CD4-positive, alpha-beta T cell treated with Interleukin-6 for 4 hours (primary cell): ENCODE measurements at places on chromosomes 3 and 15.

- peak; percentile 85 for DNase-seq
Measured at GRCh38 chr3:71010726-71011455, 572.6 kb downstream of the FOXP1 start.

GRCh38 chr15:80396096-80396495 lies 8.1 kb upstream of the ARNT2 start:
- DNase-seq: no peak

DNA sequence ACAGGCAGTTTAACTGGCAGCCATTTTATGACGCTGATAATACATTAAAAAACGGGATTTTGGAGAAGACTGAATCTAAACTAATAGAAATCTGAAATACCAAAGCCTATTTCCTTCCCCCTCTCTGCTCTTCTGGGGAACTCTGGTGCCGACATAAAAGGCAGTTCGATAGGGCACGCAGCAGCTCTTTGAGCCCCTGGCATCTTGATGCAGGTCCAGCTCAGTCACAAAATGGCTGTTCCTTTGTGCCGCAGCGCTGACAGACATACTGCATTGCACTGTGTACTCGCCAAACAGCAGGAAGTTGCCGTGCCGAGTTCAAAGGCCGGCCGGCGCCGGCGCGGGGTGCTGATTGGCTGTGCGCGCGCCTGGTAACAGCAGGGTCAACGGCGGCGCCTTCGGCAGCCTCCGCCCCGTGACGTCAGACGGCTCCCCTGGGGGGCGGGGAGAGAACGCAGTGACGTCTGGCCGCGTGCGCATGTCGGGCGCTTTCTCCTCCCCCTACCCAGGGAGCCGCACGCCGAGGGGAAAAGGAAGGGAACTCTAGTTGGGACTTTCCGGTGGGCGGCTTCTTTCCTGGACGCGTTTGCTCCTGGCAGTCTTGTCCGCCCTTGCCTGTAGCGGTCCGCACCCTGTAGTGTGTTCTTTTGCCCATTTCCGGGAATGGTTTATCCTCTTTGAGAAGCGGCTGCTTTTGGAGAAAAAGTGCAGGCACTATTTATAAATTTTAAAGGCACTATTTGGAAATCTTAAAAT lies 4.0 kb downstream of the CHD2 start:
- DNase-seq: peak; percentile 98

- DNase-seq: no peak
Measured at GRCh38 chr15:53251996-53252395, 461.9 kb upstream of the ONECUT1 start.

GRCh38 chr15:54289590-54290136 lies 311.4 kb downstream of the UNC13C start:
- no peak for DNase-seq

DNA sequence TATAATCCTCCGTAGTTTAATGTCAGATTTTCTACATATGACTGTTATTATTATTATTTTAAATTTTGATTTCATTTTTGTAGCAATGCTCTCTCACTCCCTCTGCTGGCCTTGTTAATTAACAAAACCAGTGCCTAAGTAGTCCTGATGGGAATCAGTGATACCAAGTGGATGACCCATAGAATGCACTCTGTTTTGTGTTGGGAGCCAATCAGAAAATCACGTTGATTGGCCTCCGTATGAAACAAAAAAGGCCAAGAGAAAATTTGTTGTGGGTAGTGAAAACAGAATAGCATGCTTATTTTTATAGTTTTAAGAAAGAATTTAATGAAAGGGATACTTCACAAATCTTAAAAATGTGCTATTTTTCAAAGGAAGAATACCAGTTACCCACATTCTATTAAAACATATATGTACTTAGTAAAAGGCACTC lies 34.4 kb upstream of the MEIS2 start:
- DNase-seq: no peak

DNA sequence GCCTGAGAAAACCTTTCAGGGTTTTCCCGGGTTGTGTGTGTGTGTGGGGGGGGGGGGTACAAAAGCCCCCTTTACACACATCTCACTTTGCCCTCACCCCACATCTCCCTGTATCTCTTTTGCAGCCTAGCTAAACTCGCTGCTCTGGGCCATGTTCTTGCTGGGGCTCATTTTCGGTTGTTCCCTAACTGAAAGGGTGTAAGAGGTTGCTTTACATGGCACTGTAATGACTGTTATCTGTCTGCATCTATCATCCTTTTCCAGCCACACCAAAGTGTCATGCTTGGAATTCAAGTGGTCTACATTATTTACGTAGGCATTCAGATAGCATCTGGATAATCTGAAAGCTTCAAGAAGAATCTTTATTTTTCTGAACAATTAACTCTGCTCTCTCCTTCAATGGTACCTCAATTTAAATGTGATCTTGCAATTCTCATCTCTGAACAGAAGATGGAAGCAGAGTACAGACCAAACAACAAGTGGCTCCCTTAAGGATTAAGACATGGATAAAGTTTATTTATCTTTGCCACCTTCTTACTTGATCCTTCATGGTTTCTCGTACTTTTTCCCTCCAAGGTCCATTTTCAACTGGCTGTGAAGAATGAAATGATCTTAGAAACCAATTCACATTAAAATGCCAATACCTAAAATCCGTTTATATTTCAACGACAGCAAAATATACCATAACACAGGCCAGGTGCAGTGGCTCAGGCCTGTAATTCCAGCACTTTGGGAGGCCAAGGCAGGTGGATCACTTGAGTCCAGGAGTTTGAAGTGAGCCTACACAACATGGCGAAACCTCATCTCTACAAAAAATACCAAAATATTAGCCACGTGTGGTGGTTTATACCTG lies 34.9 kb downstream of the DCLK3 start:
- DNase-seq: no peak

DNA sequence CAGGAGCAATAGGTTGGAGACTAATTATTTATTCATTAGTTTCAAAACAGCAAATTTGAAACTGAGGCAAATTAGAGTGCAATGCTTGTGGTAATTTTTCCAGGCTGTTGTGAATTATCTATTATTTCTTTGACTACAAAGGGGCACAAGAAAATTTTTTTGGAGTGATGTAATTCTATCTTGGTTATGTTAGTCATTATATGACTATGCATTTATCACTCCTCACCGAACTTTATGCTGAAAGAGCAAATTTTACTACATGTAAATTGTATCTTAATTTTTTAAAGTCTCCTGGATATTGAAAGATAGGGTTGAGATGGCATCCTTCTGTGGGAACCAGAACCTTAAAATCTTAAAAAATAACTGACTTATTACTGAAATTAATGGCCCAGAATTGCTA lies 320.0 kb upstream of the ROBO1 start:
- no peak for DNase-seq

DNA sequence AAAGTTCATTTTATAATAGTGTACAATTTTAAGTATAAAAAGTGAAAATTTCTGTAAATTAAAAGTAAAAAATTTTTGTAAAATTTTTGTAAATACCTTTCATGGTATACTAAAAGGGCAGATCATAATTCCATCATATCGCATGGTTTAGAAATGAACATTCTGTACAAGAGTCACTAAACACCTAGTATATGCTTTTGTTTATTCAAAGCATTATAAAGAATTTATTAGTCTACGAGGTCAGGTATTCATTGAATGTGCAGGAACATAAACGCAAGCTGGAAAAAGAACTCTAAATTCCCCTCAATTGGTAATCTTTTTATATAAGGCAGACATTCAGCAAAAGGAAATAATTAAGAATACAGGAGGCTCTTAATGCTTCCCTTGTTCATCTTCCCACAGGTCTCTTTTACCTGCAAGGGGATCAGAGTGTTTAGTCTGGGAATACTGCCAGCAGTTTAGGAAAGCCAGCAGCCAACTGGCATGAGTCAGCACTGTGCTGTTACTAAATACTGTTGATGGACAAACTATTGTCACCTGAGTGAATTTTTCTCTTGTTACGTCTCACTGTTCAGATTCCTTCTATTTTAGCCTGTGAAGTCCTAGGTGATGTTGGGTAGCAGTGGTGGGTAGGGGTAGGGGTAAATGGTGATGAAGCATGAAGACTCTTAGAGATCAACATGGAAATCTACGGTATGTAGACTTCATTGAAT lies 70.1 kb downstream of the UQCC5 start:
- DNase-seq: no peak

GRCh38 chr3:183434992-183435391 lies 6.6 kb upstream of the MCF2L2 start:
- no peak for DNase-seq

DNA sequence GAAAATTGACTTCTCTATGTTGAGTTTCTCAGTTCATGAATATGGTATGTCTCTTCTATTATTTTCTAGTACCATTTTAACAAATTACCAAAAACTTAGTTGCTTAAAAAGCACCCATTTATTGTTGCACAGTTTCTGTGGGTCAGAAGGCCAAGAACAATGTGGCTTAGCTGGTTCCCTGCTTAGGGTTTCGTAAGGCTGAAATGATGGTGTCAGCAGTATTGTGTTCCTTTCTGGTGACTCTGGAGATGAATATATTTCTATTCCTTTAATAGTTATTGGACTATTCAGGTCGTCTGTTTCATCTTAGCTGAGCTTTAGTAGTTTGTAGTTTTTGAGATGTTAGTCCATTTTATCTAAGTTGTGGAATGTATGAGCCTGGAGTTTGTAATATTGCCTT lies 44.9 kb downstream of the IL1RAP start:
- DNase-seq: no peak

DNA sequence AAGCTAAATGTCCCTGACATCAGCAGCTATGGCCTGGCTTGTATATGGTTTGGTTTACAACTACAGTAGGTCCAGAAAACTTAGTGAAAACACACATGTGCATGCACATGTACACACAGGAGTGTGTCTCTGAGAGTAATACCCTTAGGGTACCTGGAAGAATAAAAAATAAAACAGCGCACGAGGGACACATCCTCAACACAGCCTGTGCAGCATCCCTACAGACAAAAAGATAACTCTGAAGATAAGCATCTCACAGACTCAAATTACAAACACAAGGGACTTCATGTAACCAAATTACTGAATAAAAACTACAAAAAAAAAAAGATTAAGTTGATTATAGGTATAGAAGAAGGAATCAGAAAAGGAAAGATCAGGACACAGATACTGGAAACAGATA lies 108.8 kb downstream of the CTNNB1 start:
- DNase-seq: no peak

- DNase-seq: no peak
Measured at GRCh38 chr3:13750731-13751130, 129.1 kb downstream of the WNT7A start.

DNA sequence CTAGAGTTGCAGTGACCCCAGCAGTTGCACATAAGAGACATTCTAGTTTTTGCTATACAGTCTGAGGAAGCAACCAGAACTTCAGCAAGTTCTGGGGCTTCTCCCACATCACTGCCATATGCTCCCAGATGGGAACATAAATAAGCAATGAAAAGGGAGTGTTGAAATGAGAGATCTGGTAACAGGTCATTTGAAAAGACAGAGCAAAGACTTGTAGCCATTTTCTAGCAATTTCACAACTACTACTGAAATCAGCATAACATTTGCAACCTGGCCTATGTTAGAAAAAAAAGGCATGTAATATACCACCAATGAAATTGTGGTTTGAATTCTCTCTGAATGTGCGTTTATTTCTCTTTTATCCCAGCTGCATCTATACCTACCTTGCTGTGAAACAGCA lies 57.5 kb downstream of the NUDT16 start:
- no peak for DNase-seq

DNA sequence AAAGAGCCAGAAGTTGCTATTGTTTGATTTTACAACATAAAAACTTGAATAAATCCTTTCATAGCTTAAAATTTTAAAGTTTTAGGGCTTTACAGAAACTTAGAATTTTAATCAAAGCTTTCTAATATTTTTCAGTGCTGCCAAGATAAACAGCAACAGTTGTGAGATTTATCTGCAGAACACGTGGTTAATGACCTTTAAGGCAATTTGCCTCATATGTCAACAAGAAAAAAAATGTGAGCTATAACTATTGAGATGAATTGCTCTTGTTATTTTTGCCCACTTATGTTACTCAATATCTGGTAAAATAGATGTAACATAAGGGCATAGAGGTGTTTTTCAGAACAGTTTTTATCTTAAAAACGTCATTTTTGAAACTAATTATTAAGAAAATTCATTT lies 96.7 kb upstream of the NECTIN3 start:
- DNase-seq: no peak

- DNase-seq: no peak
Measured at GRCh38 chr3:12501360-12502020, 17.2 kb downstream of the TSEN2 start.

DNA sequence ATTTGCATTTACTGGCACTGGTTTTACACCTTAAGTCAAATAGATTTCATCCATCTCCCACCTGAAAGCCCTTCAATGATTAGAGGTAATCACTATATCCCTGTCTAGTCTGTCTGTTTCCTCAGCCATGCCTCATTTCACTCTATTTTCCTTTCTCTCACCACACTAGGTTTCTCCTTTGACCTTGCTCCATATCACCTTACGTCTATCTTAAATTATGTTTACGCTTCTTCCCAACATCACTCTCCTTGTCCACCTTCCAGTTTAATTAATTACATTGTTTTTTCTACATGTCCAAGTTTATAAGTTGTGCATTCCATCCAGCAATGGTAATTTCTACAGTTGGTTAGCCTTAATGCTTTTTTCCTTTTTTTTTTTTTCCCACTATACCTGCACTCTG lies 396.7 kb upstream of the PDZRN3 start:
- DNase-seq: no peak

GRCh38 chr3:191915712-191916111 lies 454.7 kb downstream of the PYDC2 start:
- DNase-seq: no peak

GRCh38 chr15:83499476-83499875 lies 52.3 kb downstream of the SH3GL3 start:
- no peak for DNase-seq

DNA sequence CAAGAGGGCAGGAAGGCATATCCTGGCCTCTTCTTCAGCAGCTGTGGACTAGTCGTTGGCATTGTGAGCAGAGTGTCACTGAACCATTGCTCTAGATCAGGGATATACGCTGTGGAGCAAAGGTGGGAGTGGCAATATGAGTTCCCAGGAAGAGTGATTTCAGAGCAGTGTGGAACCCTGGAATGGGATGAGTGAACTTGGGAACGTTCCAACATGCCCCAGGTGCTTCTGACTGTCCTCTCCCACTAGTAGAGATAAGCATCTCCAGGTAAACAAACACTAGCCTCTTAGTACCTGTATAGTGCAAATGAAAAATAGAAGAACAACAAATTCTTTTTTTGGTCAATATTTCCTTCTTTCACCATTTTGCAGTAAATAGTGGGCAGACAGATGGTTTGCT lies 123.6 kb upstream of the VEPH1 start:
- DNase-seq: no peak

- DNase-seq: peak; percentile 29
Measured at GRCh38 chr3:4835616-4836043, 143.6 kb upstream of the BHLHE40 start.

DNA sequence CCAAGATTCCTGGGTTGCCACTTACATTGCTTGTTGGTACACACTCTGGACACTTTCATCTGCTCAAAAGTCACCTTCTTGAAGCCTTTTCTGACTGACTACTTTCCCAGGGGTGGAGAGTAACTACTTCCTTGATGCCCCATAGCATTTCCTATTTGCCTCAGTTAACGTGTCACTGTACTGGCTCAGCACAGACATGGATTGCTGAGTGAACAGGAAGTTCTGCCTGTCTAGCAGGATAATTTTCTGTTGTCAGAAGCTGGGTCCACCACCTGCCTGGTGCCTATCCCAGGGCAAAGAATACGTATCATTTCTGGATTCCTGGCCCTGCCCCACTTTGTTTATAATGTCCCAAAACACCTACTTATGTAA lies 15.3 kb upstream of the ABHD17C start:
- no peak for DNase-seq

- DNase-seq: no peak
Measured at GRCh38 chr3:106029954-106030626, 161.3 kb upstream of the CBLB start.
